ENCODE measurements at places on chromosomes 12 and 14.

DNA sequence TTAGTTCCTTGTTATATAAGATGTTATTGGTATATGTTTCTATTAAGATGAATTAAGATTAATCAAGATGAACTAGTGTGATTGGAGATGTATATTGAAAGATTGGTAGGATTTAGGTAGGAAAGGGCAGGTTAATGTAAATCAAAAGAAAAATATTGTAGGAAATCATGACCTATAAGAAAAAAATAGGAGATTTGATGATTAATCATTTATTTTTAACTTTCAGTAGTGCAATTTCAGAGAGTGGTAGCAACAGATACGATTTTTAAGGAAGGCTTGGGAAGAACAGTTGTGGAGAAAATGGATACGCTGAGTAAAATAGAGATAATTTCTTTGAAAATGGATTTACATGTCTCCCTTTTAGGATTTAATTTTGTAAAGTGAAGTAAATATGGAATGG lies 73.7 kb downstream of the MON2 start:
- no peak for DNase-seq

GRCh38 chr12:58633479-58633878 lies 286.8 kb downstream of the LRIG3 start:
- DNase-seq = no peak

DNA sequence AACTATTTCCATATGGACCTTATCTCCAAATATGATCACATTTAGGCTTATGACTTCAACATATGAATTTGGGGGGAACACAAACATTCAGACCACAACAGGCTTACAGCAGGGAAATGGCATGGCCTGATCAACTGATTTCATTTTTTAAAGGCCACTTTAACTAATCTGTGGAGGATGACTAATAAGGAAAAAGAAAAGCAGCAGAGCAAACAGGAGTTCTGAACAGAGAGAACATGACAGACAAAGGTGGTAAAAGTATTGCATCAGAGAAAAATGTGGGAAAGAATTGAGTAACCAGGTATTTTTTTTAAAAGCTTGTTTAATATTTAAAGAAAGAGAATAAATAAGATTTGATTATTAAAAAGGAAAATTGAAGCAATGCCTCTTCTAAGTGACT lies 366.1 kb upstream of the TMPO start:
- DNase-seq = no peak

DNA sequence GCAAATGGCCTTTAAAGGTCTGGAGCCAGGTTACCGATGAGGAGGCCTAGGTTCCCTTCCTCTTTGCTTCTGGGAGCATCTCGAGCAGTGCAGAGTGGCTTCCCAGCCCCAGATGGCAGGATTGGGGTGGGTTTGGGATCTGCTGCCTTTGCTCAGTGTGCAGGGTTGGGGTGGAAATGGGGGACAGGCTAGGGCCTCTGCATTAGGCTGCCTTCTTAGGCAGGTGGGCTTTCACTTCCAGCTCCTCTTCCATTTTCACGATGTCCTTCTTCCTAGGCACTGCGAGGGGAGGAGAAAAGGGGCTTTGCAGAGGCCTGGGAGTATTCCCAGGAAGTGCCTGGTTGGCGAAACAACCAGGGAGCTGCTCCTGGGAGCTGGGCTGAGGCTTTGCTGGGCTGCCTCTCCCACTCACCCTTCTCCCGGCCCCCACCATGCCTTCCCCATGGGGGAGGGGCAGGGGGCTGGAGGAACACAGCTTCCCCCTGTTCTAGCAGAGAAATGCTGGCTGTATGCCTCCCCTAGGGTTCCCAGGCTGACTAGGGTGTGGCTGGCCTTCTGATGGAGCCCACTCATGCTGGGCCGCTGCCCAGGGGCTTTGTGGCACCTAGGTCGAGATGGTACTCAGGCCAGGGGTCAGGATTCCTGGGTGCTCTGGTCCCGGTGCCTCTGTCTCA lies 2.4 kb downstream of the NR4A1 start:
- no peak for DNase-seq

- no peak for DNase-seq
Observed at GRCh38 chr14:98612434-98613200, 659.4 kb downstream of the BCL11B start.

DNA sequence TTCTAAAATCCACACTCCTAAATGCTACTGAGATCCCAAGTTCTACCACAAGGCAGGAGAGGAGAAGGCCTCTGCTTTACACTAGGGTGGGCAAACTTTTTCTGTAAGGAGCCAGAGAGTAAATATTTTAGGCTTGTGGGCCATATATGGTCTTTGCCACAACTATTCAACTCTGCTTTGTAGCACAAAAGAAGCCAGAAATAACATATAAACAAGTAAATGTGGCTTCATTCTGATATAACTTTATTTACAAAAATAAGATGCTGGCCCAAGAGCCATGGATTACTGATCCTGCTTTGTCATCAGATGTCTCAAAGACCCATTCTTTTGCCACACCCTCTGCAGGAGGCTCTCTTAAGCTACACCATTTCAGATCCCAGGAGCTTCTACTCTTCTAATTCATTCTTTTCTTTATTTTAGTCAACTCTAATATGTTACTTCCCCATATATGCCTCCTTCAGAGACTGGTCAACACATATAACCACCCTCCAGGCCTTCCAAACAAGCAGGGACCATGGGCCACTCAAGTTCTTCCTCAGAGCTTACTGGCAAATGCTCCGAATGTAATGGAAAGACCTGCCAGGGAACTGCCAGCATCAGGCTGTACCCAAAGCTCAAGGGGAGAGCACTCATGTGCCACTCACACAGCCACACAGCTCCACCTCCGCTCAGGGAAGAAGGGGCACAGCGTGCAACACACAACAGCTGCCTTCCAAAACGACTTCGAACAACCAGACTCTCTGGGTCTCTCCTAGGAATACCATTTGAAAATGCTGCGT lies 15.6 kb downstream of the APPL2 start:
- no peak for DNase-seq

- no peak for DNase-seq
Observed at GRCh38 chr14:23071921-23072539, 14.7 kb upstream of the CDH24 start.

DNA sequence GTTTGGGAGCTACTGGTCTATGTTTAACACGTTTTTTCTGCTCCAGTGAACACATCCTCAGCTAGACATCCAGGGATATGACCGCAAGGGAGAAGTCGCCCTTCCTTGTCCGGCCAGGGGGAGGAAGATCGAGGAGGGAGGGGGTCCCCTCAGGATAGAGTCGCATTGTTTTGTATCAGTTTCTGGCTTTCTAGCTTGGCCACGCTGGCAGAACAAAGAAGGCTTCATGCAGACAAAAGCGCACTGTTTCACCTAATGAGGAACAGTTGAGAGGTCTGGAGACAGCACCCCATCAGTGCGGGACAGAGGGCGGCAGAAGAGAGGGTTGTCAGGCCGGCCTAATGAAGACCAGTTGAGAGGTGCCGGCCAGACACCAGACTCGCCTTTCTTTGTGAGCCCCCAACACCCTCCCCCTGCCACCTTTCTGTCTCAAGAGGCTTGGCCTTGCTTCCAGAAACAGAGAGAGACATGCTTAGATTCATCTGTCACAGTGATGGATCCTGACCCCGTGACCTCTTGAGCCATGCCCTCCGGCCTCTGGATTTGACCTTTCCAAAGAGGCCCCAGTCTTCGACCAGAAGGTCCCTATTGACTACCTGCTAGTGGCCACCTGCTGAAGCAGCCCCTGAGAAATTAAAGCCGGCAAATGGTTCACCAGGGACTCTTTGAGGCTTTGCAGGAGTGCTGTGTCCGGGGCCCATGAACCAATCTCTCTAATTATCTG lies 254.7 kb upstream of the TBX3 start:
- DNase-seq = no peak

GRCh38 chr14:21203470-21204166 lies 47.8 kb upstream of the OR5AU1 start:
- no peak for DNase-seq

GRCh38 chr14:34750670-34751069 lies 36.3 kb upstream of the CFL2 start:
- DNase-seq = no peak

DNA sequence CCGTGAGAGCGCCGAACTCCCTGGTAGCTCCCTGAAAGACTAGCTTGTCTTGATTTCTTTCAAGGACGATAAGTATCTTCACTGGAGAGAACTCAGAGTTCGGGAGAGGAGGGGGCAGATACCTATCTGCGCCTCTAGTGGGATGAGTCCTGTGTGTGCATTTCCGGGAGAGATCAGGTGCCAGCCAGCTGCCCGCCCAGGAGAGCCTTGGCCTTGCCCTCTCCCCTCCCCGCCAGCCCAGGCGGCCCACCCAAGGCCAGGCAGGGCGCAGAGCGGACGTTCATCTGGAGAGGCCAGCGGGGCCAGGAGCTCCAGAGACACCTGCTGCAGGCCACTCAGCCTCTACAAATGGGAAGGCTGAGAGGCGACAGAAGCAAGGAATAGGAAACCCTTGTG lies 1.0 kb downstream of the CD9 start:
- no peak for DNase-seq

DNA sequence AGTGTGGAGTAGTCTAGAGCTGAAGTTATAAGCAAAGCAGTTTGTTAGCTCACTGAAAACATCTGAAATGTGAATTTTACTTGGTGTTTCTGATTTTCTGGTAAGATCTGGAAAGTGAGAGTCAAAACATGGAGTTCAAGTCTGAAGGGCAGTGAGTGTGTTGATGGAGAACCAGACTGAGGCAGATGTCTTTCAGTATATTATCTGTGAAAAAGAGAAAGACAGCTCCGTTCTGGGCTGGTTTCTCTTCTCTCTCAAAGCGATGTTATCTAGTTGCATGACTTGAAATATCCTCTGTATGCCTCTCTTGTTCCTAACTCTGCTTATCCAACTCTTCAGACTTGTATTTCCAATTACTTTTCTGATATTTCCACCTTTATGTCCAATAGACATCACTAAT lies 381.9 kb upstream of the RGS6 start:
- DNase-seq = no peak

- no peak for DNase-seq
Observed at GRCh38 chr12:131239384-131240094, 285.8 kb downstream of the ADGRD1 start.

DNA sequence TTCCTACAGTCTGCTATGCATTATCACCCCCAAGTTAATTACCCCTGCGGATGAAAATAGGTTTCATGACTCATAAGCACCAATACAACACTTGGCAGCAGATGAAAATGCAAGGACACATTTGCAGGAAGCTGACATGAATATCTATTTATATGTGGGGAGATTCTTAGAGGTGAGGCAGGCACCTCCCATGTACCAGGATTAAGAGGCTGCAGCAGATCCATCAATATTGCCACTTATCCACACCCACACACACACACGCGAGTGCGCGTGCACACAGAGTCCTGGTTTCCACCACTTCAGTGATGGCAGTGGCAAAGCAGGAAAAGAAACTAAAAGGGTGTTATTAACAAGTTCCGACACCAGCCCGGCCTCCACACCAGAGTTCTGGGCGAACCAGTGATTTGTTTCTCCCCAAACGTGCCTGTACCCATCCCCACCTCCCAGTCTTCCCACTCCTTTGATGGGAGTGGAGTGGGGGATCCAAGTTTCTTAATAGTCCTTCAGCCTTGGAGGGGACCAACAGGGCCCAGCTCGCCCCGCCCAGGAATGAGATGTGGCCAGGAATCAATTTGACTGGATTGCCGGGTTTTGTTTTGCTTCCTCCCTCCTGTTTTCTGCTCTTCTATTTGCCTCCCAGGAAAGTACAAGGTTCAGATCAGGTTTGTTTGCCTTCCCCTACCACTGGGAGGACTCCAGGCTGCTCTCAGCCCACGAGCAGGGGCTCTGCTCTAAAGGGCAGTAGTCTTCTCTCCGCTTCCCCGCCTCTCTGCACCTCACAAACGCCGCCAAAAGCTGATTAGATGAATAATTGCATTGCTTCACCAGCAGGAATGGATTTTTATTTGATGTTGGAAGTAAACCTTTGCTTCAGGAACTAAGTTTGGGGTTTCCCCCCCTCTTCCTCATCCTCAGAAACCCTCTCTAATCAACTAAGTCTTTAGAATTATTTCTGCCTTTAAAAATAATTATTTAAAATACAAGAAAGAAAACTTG lies 5.2 kb downstream of the IRF2BPL start:
- DNase-seq = no peak

GRCh38 chr12:126676434-126676833 lies 1590.5 kb upstream of the TMEM132C start:
- DNase-seq = no peak
